ENCODE measurements at places on chromosomes 3 and 15. TPM values are rescaled to one million over a fixed set of nuclear protein-coding genes. Genes with fewer than 3 reads are reported as not detected.
A peak's percentile ranks its signal among the peaks of the same experiment; 100 is the strongest.

GRCh38 chr15:31285772-31286261, 40.8 kb upstream of the KLF13 start:
- no peak overlapping the region for H3K4me3 ChIP-seq
- H3K27me3 ChIP-seq = no peaks in the 10 kb centered on the region
- no peak for DNase-seq
- no peaks in the 10 kb centered on the region for H3K36me3 ChIP-seq
- no peaks in the 10 kb centered on the region for H3K4me1 ChIP-seq

DNA sequence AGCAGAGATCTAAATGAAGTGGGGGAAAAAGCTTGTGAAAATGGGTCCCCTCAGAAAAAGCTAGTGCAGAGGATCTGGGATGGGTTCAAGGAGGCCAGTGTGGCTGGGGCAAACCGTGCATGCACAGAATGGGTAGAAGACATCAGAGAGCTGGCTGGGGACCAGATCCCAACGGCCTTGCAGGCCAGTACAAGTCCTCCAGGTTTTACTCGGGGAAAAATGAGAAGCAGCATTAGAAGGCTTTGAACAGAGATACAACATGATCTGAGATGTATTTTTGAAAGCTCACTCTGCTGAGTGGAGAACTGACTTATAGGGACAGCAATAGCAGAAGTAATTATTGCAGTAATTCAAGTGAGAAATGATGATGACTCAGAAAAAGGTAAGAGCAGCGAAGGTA, 114.5 kb downstream of the HERC1 start:
- no peaks in the 10 kb centered on the region for H3K4me1 ChIP-seq
- peaks cover 25% of the 10 kb centered on the region for H3K36me3 ChIP-seq
- no peaks in the 10 kb centered on the region for H3K27me3 ChIP-seq
- no peak overlapping the region for H3K27ac ChIP-seq
- H3K4me3 ChIP-seq = no peak overlapping the region

- peak overlapping the region; percentile 10 for H3K27ac ChIP-seq
- no peak overlapping the region for H3K4me3 ChIP-seq
- H3K27me3 ChIP-seq = no peaks in the 10 kb centered on the region
Observed at GRCh38 chr3:71701251-71701762, 23.9 kb downstream of the EIF4E3 start.

DNA sequence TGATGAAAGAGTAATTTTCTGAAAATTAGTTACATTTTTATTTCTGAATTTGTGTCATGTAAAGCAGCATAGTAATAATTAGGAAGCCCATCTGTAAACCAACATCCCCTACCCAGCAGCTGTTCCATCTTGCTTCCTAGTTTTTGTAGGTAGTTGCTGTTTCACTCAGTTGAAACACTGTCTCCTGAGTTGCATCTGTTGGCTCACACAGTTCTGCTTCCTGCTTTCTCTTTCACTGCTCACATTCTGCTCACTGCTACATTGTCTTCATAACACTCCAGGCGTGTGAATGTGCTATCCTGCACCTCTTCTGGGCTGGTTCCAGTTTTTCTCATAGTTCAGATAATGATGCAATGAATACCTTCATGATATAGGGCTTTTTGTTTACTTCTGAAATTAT, 123.4 kb downstream of the EPHB1 start:
- no peaks in the 10 kb centered on the region for H3K4me1 ChIP-seq
- no peaks in the 10 kb centered on the region for H3K36me3 ChIP-seq
- H3K27ac ChIP-seq = no peak overlapping the region
- no peaks in the 10 kb centered on the region for H3K27me3 ChIP-seq
- H3K4me3 ChIP-seq = no peak overlapping the region
- no peak for DNase-seq

ITGA11 gene
- total RNA-seq = 5.3 TPM

SI gene
- total RNA-seq = not detected

SLC22A14 gene
- not detected for total RNA-seq
